ENCODE measurements at places on chromosomes 1 and 21. TPM values are rescaled to one million over a fixed set of nuclear protein-coding genes. Genes with fewer than 3 reads are reported as not detected.

Gene PADI2
- not detected for total RNA-seq

Gene FHAD1
- total RNA-seq: not detected

Gene TMEM82
- total RNA-seq: not detected

Gene SPRR2E
- total RNA-seq: not detected

Gene C8B
- total RNA-seq: not detected

Gene OR10Z1
- not detected for total RNA-seq

DNA sequence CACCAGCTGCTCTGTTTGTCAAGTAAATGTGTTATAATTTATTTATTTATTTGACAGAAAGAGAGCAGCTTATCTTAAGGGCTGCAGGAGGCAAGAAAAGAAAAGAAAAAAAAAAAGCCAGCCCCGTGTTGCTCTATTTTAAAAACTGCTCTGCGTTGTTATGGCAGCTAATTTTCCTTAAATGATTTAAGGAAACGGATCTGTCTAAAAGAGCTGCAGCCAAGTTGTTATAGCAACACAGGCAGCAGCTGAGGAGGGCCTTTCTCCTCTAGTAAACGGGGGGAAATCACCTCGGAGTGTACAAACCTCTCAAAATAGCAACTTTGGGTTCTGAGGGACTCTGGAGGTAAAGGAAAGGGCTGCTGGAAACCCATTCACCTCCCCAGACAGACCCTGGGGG is 149.2 kb downstream of the BEND5 start:
- no peaks in the 10 kb centered on the region for H3K4me1 ChIP-seq
- peaks cover 31% of the 10 kb centered on the region for H3K27me3 ChIP-seq
- H3K4me3 ChIP-seq: no peak overlapping the region
- H3K27ac ChIP-seq: no peak overlapping the region
- DNase-seq: no peak

DNA sequence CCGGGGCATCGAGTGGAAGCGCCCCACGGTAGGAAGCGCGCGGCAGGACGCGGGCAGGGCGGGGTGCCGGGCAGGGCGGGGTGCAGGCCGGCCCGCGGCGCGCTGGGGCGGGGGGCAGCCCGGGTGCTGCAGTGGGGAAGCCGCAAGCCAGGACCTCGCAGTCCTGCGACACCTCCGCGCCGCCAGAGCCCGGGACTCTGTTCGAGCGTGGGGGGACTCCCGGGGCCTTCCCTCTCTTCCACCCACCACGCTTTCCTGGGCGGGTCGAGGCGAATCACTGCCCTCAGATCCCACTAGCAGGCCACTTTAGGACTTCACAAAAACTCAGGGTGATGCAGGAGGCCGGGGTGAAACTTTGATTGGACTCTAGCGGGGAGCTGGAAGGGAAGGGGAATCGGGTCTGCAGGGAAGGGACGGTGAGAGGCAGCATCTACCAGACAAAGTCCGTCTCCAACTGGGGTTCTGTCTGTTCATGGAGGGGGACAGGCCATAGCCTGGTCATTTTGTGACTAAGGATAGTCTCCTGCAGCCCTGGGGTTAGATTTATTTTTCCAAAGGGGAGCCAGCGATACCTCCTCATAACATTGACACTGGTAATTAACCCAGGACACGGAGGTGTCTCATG is 623 bp downstream of the CAPN2 start:
- DNase-seq: peak; percentile 8
- peak overlapping the region; percentile 94 for H3K27ac ChIP-seq

- no peak overlapping the region for H3K4me3 ChIP-seq
- no peaks in the 10 kb centered on the region for H3K4me1 ChIP-seq
- DNase-seq: no peak
Measured at GRCh38 chr21:35086357-35086756, 37.3 kb upstream of the RUNX1 start.

- no peaks in the 10 kb centered on the region for H3K36me3 ChIP-seq
- H3K4me1 ChIP-seq: peaks cover 20% of the 10 kb centered on the region
- peak overlapping the region; percentile 98 for H3K4me3 ChIP-seq
- H3K27ac ChIP-seq: peak overlapping the region; percentile 95
- no peak for DNase-seq
Measured at GRCh38 chr1:150233359-150234308, 2.3 kb downstream of the ANP32E start.

GRCh38 chr1:210377731-210378333 is 49.1 kb downstream of the HHAT start:
- H3K36me3 ChIP-seq: no peaks in the 10 kb centered on the region
- peaks cover 10% of the 10 kb centered on the region for H3K4me1 ChIP-seq
- H3K27me3 ChIP-seq: peaks cover 6% of the 10 kb centered on the region
- H3K27ac ChIP-seq: no peak overlapping the region
- DNase-seq: no peak

GRCh38 chr1:107572674-107573211 is 392.2 kb downstream of the VAV3 start:
- peaks cover 12% of the 10 kb centered on the region for H3K36me3 ChIP-seq
- H3K27me3 ChIP-seq: no peaks in the 10 kb centered on the region
- no peak for DNase-seq
- no peak overlapping the region for H3K4me3 ChIP-seq
- H3K27ac ChIP-seq: no peak overlapping the region
- H3K4me1 ChIP-seq: no peaks in the 10 kb centered on the region

DNA sequence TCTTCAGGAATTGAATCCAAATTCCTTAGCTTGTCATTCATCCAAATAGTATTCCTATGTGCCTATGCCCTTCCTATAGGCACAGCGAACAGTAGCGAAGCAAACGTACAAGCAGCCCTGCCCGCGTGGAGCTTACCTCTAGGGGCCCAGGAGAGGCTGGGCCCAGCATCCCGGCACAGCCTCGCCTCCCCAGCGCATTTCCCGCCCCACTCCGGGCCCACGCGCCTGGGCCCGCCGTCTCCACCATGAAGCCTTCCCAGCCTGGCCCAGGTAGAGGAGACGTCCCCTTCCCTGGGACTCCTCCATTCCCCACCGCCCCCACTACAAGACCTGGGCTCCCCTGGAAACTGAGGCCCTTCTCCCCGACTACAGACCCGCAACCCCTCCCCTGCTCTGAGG is 245 bp upstream of the TMEM269 start:
- H3K27me3 ChIP-seq: no peaks in the 10 kb centered on the region
- H3K36me3 ChIP-seq: peaks cover 23% of the 10 kb centered on the region
- DNase-seq: no peak
- H3K4me3 ChIP-seq: peak overlapping the region; percentile 63

DNA sequence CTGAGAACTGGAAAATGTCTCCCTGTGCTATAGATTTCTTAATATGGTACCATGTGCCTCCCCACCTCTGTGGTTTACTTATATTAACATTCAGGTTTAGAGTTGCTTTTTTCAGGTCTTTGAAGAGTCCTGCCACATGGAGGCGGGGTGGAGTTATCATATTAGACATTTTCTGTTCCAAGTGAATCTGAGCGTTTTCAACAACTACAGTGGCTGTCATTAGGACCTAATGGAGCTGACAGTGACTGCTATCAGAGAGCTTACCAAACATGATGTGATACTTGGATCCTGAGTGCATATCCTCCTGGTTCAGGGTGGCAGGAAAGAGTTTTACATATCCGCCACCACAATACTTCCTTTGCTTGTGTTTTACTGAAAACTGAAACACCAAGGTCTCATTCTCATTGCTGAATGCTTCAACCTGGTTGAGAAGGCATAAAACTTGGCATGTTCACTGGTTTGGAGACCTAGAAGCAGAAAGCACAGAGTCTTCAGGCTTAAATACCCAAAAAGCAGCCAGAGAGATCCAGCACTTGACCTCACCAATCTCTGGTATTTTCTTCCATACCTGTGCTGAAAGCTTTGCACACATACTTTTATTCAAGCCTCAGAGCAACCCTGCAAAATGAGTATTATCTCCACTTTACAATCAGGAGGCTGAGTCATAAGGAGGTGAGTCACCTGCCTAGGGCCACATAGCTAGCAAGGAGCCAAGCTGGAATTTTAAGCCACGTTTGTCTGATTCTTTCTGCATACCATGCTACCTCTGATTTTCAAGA is 47.4 kb upstream of the OSBPL9 start:
- peak overlapping the region; percentile 84 for H3K27ac ChIP-seq
- no peaks in the 10 kb centered on the region for H3K27me3 ChIP-seq
- DNase-seq: peak; percentile 4
- no peaks in the 10 kb centered on the region for H3K36me3 ChIP-seq
- H3K4me3 ChIP-seq: peak overlapping the region; percentile 0

DNA sequence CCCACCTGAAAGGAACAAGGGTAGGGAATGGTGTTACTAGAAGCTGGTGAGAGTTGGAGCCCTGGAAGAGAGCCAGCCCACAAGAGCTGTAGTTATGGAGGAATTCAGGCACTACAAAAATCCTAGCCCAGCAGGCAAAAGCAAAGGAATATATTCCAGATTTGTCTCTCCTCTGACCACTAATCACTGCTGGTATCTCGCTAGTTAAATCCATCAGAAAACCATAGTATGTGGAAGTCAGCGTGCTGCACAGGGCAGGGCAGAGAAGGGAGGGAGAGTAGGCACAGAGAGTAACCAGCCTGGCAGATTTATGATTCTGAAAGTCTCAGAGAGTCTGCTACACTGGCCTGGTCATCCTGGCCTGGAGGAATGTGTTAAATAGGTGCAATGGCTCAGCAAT is 88.6 kb downstream of the SELENOF start:
- H3K36me3 ChIP-seq: no peaks in the 10 kb centered on the region
- no peaks in the 10 kb centered on the region for H3K4me1 ChIP-seq
- no peak overlapping the region for H3K27ac ChIP-seq
- H3K4me3 ChIP-seq: no peak overlapping the region
- no peak for DNase-seq

- peaks cover 6% of the 10 kb centered on the region for H3K4me1 ChIP-seq
- H3K27ac ChIP-seq: no peak overlapping the region
- H3K36me3 ChIP-seq: no peaks in the 10 kb centered on the region
- no peak for DNase-seq
- no peak overlapping the region for H3K4me3 ChIP-seq
- no peaks in the 10 kb centered on the region for H3K27me3 ChIP-seq
Measured at GRCh38 chr1:25217598-25218232, 14.6 kb downstream of the SYF2 start.

GRCh38 chr1:79322511-79323027 is 316.0 kb upstream of the ADGRL4 start:
- H3K4me3 ChIP-seq: no peak overlapping the region
- H3K27me3 ChIP-seq: no peaks in the 10 kb centered on the region
- no peak overlapping the region for H3K27ac ChIP-seq
- no peaks in the 10 kb centered on the region for H3K36me3 ChIP-seq

DNA sequence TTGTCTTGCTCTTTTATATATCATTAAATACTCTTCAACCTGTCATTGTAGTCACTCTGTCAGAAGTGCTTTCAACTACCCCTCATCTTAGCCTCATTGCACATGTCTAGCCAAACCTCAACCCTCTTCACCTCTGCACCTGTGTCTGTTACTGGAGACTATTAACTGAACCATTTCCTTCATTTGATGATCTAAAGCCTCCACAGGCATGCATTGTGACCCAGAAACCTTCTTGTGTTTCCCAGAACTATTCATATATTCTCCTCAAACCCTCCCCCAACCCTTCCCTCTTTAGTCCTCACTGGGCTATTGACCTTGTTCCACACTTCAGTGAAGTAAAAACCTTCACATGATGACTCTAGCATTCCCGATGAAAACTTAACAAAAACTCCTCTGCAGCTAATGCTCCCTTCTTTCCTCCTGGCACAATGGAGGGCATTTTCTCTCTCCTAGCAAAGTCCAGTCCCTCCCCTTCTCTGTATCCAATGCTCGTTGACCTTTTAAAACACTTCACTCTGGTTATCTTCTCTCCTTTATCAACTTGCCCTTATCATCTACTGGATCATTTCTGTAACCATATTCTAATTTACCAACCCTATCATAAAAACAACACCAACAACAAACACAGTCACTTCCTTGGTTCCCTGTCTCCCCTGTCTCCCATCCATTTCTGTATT is 86.1 kb downstream of the BACH1 start:
- peaks cover 2% of the 10 kb centered on the region for H3K4me1 ChIP-seq
- no peak overlapping the region for H3K27ac ChIP-seq
- no peak overlapping the region for H3K4me3 ChIP-seq
- DNase-seq: no peak

GRCh38 chr1:201585093-201585483 is 46.2 kb downstream of the NAV1 start:
- no peak for DNase-seq
- no peaks in the 10 kb centered on the region for H3K27me3 ChIP-seq
- no peak overlapping the region for H3K27ac ChIP-seq
- no peak overlapping the region for H3K4me3 ChIP-seq
- H3K4me1 ChIP-seq: no peaks in the 10 kb centered on the region

- no peak for DNase-seq
- H3K4me1 ChIP-seq: peaks cover 34% of the 10 kb centered on the region
- H3K27ac ChIP-seq: no peak overlapping the region
- H3K27me3 ChIP-seq: no peaks in the 10 kb centered on the region
- peaks cover 10% of the 10 kb centered on the region for H3K36me3 ChIP-seq
Measured at GRCh38 chr1:230210326-230210980, 143.4 kb downstream of the GALNT2 start.

DNA sequence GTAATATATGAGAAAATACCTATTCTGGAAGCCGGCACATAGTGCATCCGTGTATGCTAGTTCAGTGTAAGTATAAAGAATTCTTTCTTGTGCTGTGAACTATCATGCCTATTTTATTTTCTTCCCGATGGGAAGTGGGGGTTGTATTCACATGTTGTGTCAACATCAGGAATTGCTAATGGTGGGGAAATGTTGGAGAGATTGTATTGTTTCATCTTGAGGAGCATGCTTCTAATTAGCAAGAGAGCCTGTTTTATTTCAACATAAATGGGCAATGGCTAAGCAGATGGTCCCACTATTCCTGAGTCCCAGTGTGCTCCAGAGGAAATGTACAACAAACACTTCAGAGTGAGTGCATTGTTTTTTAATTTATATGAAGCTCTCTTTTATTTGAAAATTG is 485.2 kb downstream of the PLPP3 start:
- no peak overlapping the region for H3K4me3 ChIP-seq
- no peak for DNase-seq
- H3K4me1 ChIP-seq: no peaks in the 10 kb centered on the region
- H3K27me3 ChIP-seq: peaks cover 4% of the 10 kb centered on the region
- no peak overlapping the region for H3K27ac ChIP-seq

GRCh38 chr1:99533909-99534637 is 111.8 kb upstream of the PALMD start:
- peaks cover 13% of the 10 kb centered on the region for H3K27me3 ChIP-seq
- H3K4me3 ChIP-seq: no peak overlapping the region
- no peak overlapping the region for H3K27ac ChIP-seq
- H3K36me3 ChIP-seq: no peaks in the 10 kb centered on the region
- H3K4me1 ChIP-seq: no peaks in the 10 kb centered on the region

DNA sequence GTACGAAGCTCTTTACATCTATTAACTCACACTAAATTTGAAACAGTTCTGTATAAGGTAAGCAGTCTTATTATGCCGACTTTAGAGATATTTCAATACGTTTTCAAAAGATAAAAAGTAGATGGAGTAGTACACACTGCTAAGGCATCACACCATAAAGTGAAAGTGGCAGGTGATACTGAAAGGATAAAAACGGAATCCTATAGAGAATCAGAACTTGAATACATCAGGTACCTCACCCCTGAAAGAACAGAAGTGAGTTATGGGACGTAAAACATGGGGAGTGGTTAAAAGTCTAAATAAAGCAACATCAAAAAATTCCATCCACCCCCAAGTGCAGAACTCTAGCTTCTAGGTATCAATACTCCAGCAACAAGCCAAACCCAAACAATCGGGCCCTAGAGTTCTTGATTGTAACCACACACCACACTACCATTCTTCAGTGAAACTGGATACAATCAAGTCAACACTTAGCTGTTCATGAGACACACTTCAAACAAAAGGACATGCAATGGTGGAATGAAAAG is 142.6 kb downstream of the SMYD3 start:
- peaks cover 10% of the 10 kb centered on the region for H3K4me1 ChIP-seq
- H3K36me3 ChIP-seq: peaks cover 28% of the 10 kb centered on the region
- H3K27ac ChIP-seq: no peak overlapping the region

Data from naive thymus-derived CD8-positive, alpha-beta T cell (primary cell).